Activated effector memory CD4-positive, alpha-beta T cell treated with Interleukin-2 at 50 U/mL for 16 hours (primary cell): ENCODE measurements at places on chromosomes 2 and 18.

- no peak for DNase-seq
Measured at GRCh38 chr2:239883326-239884050, 141.7 kb downstream of the NDUFA10 start.

GRCh38 chr18:65721619-65722018 lies 29.2 kb upstream of the CDH7 start:
- no peak for DNase-seq

DNA sequence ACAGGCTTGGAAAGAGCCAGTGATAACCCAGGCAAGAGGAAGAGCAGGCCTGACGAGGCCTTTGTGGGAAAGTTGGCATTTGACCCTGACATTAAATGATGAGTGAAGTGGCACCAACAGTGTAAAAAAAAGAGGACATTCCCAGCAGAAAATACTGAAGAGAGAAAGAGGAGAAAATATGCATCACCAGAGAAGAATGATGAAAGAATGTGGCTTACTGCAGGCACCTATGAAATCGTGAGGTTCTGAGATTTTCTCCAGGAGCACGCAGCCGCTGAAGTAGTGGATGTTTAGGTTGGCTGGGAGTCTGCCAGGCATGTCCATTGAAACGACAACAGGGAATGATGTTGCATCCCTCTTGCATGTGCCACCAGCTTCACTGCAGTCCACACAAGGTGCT lies 13.8 kb downstream of the EHD3 start:
- no peak for DNase-seq

- DNase-seq: no peak
Measured at GRCh38 chr2:181690860-181691259, 10.5 kb upstream of the NEUROD1 start.

DNA sequence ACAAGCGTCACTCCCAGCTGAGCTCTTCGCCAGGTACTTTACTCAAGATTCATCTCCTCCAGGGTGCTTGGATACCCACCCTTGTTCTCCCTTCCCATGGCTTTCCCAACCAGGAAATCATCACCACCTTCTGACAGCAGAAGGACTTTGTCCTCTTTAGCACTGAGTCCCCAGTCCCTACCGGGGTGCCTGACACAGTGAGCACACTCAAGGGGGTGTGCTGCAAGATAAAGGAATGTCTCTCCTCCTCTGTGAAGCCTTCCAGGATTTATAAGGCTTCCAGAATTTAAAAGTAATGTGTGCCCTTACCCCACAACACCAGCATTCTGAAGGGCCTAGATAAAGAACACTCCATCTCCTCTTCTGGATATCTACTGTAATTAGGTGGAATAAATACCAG lies 39.6 kb downstream of the ACVR1 start:
- DNase-seq: no peak

- no peak for DNase-seq
Measured at GRCh38 chr2:70708376-70709199, 59.4 kb downstream of the ADD2 start.

DNA sequence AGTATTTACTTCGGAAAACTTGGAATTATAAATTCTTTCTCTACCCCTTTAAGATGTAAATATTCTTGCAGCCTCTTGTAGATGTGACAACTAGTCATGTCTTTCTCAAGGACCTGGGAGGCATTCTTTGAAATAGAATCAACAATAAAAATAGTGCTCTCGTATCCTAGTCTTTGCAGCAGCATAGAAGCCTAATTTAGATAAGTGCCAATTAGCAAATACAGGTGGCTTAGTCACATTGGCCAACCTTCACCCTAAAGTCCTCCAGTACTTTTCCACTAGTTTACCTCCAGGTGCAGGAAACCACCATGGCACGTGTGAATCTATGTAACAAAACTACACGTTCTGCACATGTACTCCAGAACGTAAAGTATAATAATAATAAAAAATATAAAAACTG lies 3.5 kb upstream of the ZSWIM2 start:
- no peak for DNase-seq

- DNase-seq: no peak
Measured at GRCh38 chr2:45121236-45121927, 112.1 kb upstream of the SIX2 start.

DNA sequence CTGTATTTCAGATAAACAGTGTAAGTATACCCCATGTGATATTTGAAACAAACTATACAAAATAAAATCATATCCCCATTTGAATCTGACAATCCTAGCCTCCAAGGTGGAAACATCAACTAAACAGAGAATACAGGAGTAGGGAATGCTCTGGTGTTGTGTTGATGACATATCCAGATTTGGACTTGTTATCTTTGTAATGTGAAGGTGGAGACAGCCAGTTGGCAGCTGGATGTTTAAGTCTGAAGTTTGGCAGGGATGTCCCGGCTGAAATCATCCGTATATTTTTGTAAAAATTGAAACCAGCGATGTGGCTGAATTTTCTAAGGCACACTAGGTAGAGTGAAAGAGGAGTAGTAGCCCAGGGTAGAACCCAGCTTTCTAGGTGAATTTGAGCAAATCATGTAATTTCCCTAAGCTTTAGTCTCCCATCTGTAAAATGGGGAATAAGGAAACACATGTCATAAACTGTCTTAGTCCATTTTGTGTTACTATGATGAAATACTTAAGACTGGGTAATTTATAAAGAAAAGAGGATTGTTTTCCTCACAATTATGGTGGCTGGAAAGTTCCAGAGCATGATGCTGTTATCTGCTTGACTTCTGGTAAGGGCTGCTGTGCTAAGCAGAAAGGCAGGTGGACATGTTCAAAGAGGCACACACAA lies 246.6 kb upstream of the APCDD1 start:
- DNase-seq: no peak

GRCh38 chr2:75090770-75091515 lies 108.4 kb downstream of the TACR1 start:
- no peak for DNase-seq
